T-helper 22 cell (primary cell): ENCODE measurements at places on chromosomes 12 and 14.

DNA sequence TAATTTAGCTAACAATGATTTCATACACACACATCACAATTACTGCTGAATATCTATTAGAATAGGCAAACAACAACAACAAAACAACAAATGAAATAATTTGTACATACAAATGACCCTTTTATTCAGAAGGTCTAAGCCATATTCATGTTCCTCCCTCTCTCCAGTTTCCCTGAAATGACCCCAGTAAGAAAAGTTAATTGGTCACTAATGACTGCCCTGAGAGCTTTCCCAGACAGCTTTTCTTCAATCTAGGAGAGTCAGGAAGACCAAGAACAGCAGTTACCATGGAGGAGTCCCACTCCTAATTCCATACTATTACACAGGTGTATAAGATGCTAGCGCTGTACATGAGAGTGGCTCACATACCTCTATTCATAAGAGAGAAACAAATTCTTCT is 121.2 kb upstream of the GRIP1 start:
- no peak for DNase-seq

- DNase-seq = no peak
Measured at GRCh38 chr14:92035890-92036289, 4.0 kb downstream of the TRIP11 start.

- DNase-seq = no peak
Measured at GRCh38 chr14:101721111-101721510, 40.4 kb upstream of the PPP2R5C start.

- no peak for DNase-seq
Measured at GRCh38 chr12:54053751-54054741, at the start of gene HOXC4. Gene HOXC4 (plus strand): TSS chr12:54053835. CDS start chr12:54053923, 88 bp downstream.

- DNase-seq = no peak
Measured at GRCh38 chr12:33771889-33772288, 250.4 kb upstream of the ALG10 start.

DNA sequence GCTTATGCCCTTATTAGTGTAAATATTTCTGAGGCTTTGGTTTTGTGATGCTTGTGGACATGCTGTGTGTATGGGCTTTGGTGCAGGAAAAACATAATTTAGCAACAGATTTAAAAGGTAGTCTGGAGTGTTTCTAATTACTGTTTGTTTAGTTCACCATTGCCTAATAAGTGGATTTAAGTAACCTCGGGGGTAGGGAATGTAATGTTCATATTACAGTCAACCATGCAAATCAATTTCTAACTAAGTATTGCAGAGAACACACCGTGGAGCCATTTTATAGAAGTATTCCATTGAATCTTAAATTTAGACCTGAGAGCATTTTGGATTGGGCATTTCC is 53.5 kb downstream of the ANO6 start:
- no peak for DNase-seq

GRCh38 chr12:108911915-108912314 is 32.0 kb downstream of the DAO start:
- no peak for DNase-seq

DNA sequence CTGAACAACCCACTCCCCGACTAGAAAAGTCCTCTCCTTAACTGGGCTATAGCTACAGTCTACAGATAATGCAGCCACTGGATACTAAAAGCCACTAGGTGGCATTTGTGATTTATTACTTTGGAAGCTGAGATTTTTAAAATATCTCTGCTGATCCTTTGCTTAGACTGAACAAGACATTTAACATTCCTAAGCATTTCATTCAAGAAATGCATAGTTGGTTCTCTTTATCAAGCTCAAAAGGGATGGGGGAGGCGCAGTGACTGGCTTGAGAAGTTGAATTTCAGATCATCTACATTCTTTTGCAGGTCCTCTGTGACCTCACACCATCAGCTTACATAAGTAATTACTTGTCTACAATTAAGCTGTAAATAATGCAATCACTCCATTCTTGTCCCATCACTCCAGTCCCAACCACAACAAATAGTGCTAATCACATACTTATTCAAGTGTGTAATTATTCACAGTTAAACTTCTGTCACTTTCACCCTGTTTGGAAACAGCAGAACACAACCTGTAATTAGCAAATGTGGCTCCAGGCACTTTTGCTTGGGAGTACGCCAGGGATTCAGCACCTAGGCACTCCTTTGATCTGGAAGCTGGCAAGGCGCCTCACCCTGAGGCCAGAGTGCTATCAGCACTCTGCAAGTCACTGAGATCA is 203.6 kb downstream of the NOVA1 start:
- DNase-seq = no peak

DNA sequence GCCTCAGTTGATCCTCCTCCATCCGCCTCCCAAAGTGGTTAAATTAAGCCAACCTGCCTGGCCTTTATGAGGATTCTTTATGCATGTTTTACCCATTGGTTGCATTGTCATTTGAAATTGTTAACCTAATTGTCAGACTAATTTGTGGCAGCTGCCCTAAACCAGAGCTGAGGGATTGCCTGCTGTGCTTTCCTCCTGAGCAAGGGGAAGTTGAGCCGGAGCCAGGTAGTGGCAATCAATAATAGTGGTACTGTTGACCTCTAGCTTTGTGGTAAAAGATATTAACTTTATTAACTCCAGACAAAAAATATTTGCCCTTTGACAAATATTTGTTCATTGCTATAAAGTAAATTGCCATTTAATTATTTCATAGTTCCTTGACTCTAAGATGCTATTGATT is 5.6 kb upstream of the HEBP1 start:
- DNase-seq = no peak

- DNase-seq = no peak
Measured at GRCh38 chr12:13784504-13784903, 196.9 kb downstream of the GRIN2B start.
